ENCODE measurements at places on chromosomes 5 and 9.

DNA sequence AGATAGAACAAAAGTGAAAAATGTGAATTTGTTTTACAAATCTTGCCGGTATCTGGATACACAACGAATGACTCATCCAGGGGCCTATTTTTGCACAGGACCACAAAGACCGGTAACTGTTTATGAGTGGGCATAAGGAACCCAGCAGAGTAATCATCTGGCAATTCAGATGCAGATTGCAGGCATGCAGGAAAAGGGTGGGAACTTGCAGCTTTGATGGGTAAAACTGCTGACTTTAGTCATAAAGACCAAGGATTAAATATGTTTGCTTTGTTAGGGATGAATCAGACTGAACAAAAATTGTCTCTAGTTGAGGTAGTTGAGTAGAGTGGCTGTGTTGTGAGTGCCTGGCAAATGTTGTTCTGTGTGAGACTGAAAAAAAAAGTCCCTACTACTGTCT, 309.6 kb upstream of the CCNH start:
- no peak for DNase-seq

- no peak for DNase-seq
Measured at GRCh38 chr5:116574367-116575325, at the start of gene SEMA6A. Gene SEMA6A, minus strand, starts transcription at chr5:116574823. Its CDS starts 69,879 bp downstream, at chr5:116504944.

- no peak for DNase-seq
Measured at GRCh38 chr5:96214442-96215197, 218.4 kb downstream of the PCSK1 start.

GRCh38 chr5:16791904-16792597, 144.0 kb downstream of the MYO10 start:
- no peak for DNase-seq

- DNase-seq = no peak
Measured at GRCh38 chr9:37035648-37036370, 1.7 kb upstream of the PAX5 start.

DNA sequence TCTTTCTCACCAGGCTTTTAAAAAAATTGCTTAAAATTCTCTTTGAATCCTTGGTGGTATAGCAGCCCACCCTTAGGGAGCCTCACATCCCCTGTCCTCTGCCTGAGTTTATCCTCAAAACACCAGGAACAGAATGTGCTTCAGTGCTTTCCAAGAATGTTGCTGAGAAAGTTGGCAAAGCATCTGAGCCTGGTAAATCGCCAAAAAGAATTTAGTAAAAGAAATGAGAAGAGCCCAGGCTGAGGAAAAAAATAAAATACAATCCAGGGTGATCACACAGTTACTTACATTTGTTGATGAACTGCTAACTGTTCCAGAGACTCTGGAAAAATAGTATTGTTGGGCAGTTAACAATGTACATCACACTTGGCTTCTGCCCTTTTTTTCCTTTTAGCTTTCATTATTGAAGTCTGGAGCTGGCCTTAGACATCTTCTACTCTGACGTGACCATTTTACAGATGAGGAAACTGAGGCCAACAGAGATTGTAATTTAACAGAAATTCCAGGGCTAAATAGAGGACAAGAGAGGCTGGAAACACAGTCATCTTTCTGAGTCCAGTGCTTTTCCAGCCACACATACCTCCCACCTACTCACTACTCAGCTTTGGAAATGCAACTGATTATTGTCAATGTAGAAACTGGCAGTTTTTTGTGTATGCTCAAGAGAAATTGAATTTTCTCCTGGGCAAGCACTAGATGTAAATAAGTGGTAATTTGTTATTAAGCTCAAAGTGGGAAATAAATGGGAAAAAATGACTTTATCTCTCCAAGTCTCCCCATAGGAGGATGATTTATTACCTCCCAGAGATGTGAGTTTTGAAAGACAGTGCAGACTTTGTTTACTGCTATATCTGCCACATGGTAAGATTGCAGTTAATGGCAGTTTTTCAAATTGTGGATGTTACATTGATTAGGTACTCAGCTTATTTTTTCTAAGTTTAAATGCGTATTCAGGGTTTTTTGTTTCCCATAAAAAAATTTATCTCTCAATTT, 86.7 kb upstream of the ALDH1A1 start:
- no peak for DNase-seq

DNA sequence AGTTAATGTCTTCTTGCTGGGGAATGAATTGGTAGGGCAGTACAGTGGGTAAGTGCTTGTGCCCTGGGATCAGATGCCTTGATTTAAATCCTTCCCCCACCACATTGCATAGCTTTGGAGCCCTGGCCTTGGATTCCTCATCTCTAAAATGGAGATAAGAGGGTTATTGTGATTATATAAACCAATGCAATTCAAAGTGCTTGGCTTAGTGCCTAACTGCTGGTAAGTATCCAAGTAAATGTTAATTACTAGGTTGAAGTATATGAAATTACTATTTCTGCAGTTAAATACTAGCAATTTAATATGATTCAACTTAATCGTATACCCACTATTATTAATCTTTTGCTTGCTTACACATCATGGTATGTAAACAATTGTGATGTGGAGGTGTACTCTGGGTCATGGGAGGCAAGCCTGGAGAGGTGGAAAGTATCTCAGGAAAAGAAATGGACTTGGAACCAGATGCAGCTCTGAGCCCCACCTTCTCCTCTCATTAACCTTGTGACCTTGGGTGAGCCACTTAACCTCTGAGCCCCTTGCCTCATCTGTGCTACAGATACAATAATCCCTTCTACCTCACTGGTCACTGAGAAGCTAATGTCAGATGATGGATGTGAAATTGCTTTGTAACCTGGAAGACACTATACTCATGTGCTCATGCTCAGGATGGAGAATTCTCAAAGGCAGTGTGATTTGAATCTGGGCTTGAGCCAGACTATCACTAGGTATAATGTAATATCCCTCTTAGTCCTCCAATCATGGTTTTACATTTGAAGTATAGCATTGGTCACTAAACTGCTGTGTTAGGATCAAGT, 23.8 kb downstream of the NEUROG1 start:
- DNase-seq = no peak

GRCh38 chr5:82165740-82166530, 112.2 kb downstream of the RPS23 start:
- DNase-seq = no peak

GRCh38 chr9:4969130-4969529, 15.9 kb upstream of the JAK2 start:
- DNase-seq = no peak
